ENCODE measurements at places on chromosomes 2 and 18. TPM values are rescaled to one million over a fixed set of nuclear protein-coding genes. Genes with fewer than 3 reads are reported as not detected.

Gene RNF125
- 43.8 TPM for total RNA-seq

Gene MC2R
- total RNA-seq = not detected

Gene INHBB
- total RNA-seq = not detected

Gene UGT1A5
- total RNA-seq = not detected

Gene FAM110C
- 5.1 TPM for total RNA-seq
